Activated CD4-positive, alpha-beta T cell treated with anti-CD3 and anti-CD28 coated beads, Interleukin-2, Interleukin-6, amounts not matched to agents 100 ng/mL and 50 ng/mL, durations not matched to agents 16 hours and 8 hours (primary cell): ENCODE measurements at places on chromosomes 2 and 18.

DNA sequence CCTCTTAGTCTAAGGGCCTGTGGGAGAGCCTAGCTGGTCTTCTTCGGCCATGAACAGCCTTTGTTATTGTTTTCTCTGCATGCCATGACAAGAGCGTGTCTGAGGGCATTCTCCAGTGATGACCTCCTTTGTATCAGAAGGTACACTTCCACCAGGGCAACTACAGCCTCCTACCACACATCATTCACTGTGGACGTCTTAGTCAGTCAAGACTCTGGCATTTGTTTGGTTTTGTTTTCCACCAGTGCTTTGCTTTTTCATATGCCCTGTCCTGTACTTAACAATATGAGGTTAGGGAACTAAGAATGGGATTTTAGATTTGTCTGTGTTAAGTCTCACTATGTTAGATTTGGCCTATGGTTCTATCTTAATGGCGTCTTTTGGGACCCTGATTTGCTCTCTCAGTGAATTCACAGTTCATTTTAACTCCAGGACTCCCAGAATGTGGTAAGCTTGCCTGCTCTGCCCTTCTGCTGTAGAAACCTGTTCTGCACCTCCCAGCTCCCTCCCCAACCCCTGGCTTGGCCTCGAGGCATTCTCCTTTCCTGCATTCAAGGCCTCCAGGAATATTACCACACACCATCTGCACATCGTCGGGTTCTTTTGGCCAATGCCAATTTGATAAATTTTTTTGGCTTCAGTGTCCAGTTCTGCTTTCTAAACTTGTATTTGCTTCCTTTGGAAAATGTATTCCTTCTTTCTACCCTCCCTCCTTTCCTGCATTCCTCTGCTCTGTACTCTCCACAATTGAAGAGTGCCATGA is 42.8 kb upstream of the IL1R1 start:
- no peak for DNase-seq

GRCh38 chr2:147630585-147630984 is 214.2 kb upstream of the ACVR2A start:
- DNase-seq: peak; percentile 24

DNA sequence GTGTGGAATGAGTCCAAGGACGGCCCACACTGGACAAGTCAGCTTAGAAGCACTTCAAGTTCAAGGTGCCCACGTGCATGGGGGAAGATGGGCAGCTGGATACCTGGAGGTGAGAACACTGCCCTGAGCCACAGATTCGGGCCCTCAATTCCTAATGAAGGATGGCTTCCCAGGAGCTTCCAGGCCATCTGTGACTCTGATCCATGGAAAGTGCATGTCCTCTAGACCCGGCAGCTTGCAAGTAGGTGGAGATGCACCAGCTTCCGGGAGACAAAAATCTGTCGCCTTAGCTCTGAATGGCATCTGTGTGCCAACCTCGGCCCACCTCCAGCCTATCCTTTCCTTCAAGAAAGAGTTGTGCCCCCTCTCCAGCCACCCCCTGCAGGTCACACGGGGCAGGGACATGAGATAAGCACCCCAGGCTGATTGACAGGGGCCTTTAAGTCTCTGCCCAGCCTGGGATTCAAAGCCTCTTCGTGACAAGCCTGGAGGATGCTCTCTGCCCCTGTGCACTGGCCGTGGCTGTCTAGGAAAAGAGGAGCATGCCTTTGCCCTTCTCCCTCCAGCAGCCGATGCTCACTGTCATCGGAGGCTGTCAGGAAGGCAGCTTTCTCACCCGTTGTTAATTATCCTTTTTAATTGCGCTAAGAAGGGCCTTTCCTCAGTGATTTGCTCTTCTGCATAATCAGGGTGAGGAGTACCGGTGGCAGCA is 65.5 kb downstream of the BIN1 start:
- DNase-seq: no peak

DNA sequence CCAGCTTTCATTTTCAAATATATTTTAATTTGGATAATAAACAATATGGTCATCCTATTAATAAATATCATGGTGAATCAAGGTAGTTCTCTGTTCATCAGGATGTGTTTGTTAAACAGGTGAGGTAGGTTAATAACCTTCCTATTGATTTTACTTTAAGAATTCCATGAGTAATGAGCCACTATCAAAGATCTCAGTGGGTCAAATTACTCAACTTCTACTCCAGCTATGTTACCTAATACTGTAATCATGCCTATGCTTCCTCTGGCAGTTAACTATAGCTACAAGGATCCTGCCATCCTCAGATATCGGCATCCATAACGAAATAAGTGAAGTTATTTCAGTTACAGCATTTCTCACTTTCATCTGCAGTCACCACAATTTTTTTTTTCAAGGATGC is 289.6 kb upstream of the SLC8A1 start:
- no peak for DNase-seq

DNA sequence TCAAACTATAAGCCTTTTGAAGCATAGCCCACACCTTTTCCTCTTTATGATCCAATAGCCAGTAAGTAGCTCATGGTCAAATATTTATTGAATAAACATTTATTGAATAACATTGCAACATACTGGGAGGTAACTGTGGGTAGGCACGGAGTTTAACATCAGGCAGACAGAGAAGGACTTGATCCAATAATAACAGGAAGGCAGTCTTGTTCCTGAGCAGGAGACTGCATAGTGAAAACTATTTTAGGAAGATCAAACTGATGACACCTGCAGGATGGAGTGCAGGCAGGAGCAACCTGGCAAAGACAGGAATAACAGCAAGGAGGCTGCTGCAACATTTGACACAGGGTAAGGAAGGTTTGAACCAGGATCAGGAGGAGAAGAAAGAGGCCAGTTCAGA is 3.1 kb upstream of the DCTN1 start:
- DNase-seq: no peak

- DNase-seq: peak; percentile 22
These were observed 54.3 kb downstream of the TMX3 start for GRCh38 chr18:68660354-68661183.

- DNase-seq: no peak
These were observed 8.7 kb upstream of the ACSL3 start for GRCh38 chr2:222851956-222852617.

DNA sequence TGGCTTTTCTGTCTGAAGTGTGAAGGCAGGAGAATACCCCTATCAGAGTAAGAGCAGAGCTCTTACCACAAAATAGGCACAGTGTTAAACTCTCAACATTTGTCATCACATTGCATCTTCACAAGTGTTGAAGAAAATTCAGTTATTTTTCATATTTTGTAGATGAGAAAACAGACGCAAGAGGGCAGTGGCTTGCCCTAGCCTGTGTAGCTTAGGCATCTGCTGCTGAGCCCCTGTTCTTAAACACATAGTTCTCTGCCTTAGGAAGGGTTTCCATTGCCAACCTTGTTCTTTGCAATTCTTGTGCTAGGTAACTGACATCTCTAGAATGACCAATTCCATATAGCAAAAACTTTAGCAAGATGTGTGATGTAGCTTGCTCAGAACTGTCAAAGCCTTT is 112.7 kb upstream of the RMDN2 start:
- DNase-seq: no peak

GRCh38 chr2:118918017-118918416 is 24.0 kb upstream of the MARCO start:
- no peak for DNase-seq

- DNase-seq: no peak
These were observed 113.4 kb downstream of the MC4R start for GRCh38 chr18:60259052-60259681.

GRCh38 chr2:117859532-117859911 is 45.0 kb downstream of the DDX18 start:
- no peak for DNase-seq

- no peak for DNase-seq
These were observed 16.2 kb downstream of the GULP1 start for GRCh38 chr2:188307850-188308283.

- no peak for DNase-seq
These were observed 85.1 kb downstream of the BCL2L11 start for GRCh38 chr2:111205774-111206173.

GRCh38 chr2:161206471-161207032 is 46.3 kb downstream of the TANK start:
- no peak for DNase-seq

DNA sequence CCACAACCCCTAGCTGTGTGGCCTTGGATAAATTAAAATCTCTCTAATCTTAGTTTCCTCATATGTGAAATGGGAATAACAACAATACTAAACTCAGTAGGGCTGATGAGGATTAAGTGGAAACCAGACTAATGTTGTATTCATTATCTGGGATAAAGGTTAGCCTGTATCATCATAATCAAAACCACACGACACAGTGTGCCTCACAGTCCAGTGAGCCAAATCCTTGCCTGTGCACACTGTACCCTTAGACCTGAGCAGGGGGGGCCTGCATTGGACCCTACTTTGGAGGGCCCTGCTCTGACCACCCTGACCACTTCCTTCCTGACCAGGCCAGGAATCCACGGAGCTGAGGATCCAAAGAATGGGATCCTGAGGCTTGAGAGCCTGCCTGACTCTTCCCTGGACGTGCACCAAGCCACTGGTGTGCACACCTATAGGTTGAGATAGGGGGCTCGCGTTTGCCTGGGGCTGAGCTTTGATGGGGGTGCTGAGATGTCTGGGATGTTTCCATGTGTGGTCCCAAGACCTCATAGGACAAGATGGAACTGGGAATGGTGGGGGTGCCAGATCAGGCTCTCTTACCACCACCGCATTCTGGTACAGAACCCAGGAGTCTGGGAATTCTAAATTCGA is 69.7 kb downstream of the TGOLN2 start:
- DNase-seq: no peak

DNA sequence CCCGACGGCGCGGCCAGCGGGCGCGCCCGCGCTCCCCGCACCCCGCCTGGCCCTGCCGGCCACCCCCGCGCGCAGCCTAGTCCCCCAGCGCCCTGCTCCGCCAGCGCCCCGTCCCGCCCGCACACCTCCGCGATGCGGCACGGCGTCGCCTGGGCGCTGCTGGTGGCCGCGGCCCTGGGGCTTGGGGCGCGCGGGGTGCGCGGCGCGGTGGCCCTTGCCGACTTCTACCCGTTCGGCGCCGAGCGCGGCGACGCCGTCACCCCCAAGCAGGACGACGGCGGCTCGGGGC is 232 bp downstream of the SNED1 start:
- no peak for DNase-seq

GRCh38 chr18:58308463-58308862 is 264.4 kb downstream of the NEDD4L start:
- DNase-seq: no peak

DNA sequence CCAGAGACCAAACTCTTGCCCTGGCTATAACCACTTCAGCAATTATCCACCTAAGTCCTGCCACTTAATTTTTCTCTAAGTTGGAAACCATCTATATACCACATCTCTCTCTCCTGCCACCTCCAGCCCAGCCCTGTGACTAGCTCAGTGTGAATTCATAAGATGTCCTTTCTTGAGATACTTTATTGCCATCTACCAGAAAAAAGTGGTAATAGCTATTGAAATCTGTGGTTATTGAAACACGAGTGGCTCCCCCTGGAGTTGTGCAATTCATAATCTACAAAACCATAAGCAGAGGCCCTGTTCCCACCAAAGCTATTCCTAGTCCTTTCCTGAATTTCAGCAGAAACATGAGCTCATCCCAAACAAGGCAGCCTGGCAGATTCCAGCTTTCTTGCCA is 324.0 kb downstream of the TXNL1 start:
- no peak for DNase-seq

DNA sequence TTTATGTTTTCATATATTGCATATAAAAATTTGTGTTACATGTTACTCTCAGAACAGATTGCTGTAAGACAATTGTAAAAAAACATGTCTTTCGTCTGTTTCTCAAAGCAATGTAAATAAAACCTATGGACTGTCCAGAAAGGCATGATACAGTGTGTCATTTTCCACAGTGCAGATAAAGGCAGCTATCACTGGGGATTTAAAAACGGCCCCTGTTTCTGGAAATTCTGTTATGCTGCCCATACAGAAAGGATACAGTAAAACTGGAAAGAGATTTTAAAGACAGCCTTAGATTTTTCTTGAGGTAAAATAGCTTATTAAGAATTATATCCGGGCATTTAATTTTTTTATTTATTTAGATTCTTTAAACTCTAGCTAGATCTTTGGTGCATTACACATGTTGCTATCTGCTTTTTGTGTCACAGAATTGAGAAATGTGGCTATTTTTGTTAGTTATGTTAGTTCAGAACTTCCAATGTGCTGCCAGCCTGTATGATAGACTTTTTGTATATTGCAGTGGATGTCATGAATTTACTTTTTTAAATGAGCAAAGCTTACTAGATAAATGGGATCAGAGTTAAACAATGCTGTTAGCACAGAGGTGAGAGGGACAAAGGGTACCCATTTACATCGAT is 859 bp upstream of the INO80D start:
- DNase-seq: no peak

- DNase-seq: no peak
These were observed 8.6 kb upstream of the ATP6V1B1 start for GRCh38 chr2:70927138-70927537.
